WTC11 (cell line): ENCODE measurements at places on chromosomes 4 and X. TPM values are rescaled to one million over a fixed set of nuclear protein-coding genes. Genes with fewer than 3 reads are reported as not detected.

Gene OCRL
- 17.4 to 18.9 TPM (median 18.2 TPM) in 3 replicates for total RNA-seq

- no peaks in the 10 kb centered on the region for H3K27me3 ChIP-seq
- H3K4me1 ChIP-seq = no peaks in the 10 kb centered on the region
- H3K27ac ChIP-seq = no peak overlapping the region
- H3K36me3 ChIP-seq = peaks cover 3% of the 10 kb centered on the region; the same call in 1 of the 2 replicates
Measured at GRCh38 chr4:163732473-163732872, 238.0 kb downstream of the TMA16 start.

Gene FHDC1
- 15.5 to 18.1 TPM (median 17.1 TPM) in 3 replicates for total RNA-seq

DNA sequence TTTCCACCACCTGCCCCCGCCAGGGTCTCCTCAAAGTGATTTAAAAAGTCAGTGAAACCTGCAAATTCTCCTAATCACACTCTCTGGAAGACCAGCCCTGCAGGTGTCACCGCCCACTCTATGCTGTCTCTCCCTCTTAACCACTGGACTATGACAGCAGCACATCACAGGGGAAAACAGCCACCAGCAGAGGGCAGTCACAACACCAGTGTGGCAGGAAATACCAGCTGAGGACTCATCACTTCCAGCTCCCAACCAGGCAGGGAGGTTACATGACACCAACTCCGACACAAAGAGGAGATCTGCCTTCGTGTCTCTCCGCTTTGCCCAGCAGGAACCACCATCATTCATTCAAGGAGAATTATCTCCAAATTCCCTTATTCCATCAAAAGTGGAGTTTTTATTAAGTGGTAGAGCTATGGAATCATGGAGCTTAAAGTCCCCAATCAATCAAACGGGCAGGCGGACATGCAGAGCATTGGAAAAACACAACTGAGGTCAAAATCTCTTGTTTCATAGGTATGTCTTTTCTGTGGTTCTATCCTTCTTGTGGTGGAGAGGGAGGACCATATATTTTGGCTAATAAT is 91.3 kb downstream of the NSUN7 start:
- H3K27ac ChIP-seq = peak overlapping the region; percentile 82
- H3K4me3 ChIP-seq = peak overlapping the region; percentile 23; the same call in 1 of the 2 replicates
- H3K27me3 ChIP-seq = no peaks in the 10 kb centered on the region
- H3K36me3 ChIP-seq = peaks cover 5% of the 10 kb centered on the region
- H3K4me1 ChIP-seq = peaks cover 19% of the 10 kb centered on the region
- DNase-seq = peak; percentile 97

- no peak for DNase-seq
- H3K4me1 ChIP-seq = no peaks in the 10 kb centered on the region
- peaks cover 23% of the 10 kb centered on the region for H3K36me3 ChIP-seq
- H3K27me3 ChIP-seq = no peaks in the 10 kb centered on the region
- no peak overlapping the region for H3K27ac ChIP-seq
Measured at GRCh38 chrX:49111791-49112190, 11.7 kb downstream of the GPKOW start.

GRCh38 chr4:11228530-11228929 is 200.2 kb downstream of the HS3ST1 start:
- H3K4me1 ChIP-seq = peaks cover 38% of the 10 kb centered on the region
- H3K27me3 ChIP-seq = no peaks in the 10 kb centered on the region; the same call in none of the 2 replicates
- DNase-seq = no peak

DNA sequence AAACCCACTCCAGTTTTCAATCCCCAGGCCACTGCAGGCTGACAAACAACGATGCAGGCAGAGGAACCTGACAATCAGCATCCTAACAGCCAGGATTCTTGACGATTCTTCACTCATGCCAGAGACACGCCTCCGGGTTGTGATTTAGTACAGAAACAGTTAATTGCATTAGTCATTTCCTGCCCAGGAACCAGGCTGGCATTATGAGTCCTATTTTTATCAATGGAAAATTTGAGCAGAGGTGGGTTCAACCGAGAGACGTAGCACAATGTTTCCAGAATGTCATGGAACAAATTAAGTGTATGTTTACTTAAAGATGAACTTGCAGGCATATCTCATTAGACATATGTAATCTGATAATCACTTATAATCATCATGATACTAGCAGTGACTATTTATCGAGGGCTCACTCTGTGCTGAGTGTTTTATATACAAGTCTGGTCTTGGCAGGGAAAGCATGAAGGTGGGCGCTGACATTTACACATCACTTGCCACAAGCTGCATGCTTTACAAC is 159.7 kb downstream of the NSUN7 start:
- no peaks in the 10 kb centered on the region for H3K36me3 ChIP-seq
- H3K4me1 ChIP-seq = peaks cover 11% of the 10 kb centered on the region; the same call in 1 of the 2 replicates
- DNase-seq = no peak
- H3K27me3 ChIP-seq = no peaks in the 10 kb centered on the region
- H3K4me3 ChIP-seq = no peak overlapping the region

DNA sequence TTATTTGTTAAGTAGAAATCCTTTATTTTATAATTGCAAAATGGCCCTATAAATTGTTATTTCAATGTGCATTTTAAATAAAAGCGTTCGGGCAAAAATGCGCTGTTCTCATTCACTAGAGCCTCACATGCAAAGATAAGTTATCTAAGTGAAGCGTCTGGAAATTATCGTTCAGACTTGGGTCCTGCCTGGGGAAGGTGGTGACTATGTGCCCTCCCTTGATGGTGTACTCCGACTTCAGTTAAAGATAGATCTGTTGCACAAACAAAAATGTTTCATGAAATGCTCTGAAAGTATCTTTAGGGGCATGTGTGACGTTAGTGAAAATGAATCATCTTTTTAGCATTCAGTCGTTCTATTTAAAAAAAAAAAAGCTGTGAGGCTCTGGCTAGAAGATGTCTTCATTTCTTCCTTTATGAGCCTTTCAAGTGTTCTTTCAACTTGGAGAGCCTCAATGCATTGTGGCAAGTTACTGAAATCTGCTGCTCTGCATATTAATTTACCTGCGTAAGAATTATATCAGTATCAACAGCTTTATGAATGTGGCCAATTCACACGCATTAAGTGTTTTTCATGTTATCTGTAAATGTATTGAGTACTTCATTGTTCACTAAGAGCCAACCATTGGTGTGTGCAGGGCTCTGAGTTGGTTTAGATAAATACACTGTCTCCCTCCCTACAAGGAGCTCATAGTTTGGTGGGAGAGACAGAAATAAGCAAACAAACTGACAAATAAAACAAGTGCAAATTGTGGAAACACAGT is 83.0 kb downstream of the AFF1 start:
- no peaks in the 10 kb centered on the region for H3K27me3 ChIP-seq
- no peak overlapping the region for H3K4me3 ChIP-seq
- H3K27ac ChIP-seq = peak overlapping the region; percentile 96
- H3K36me3 ChIP-seq = no peaks in the 10 kb centered on the region
- H3K4me1 ChIP-seq = peaks cover 82% of the 10 kb centered on the region
- DNase-seq = no peak

Gene RPL9
- 1,191 to 1,343 TPM (median 1,328 TPM) in 3 replicates for total RNA-seq

DNA sequence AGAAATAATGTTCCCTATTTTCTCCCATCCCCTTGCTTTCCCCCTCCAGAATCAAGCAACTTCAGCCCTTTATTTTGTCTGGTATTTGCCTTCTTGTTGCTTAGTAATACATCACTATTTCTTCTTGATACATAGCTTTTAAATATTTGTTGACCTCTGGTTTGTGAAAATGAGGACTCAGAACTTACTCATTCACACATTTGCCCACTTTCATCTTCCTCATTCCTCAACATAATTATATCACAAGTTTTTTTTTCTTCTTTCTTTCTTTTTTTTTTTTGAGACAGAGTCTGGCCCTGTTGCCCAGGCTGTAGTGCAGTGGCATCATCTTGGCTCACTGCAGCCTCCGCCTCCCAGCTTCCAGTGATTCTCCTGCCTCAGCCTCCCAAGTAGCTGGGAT is 28.9 kb upstream of the NDUFC1 start:
- no peak overlapping the region for H3K4me3 ChIP-seq
- peaks cover 15% of the 10 kb centered on the region for H3K4me1 ChIP-seq
- H3K27ac ChIP-seq = no peak overlapping the region

GRCh38 chr4:68463796-68464195 is 16.5 kb downstream of the TMPRSS11E start:
- peaks cover 7% of the 10 kb centered on the region; the same call in 1 of the 2 replicates for H3K36me3 ChIP-seq
- no peak overlapping the region for H3K27ac ChIP-seq
- peaks cover 41% of the 10 kb centered on the region for H3K4me1 ChIP-seq
- no peak for DNase-seq
- no peaks in the 10 kb centered on the region for H3K27me3 ChIP-seq
- H3K4me3 ChIP-seq = no peak overlapping the region

Gene SSX4B
- total RNA-seq = 0.17 TPM in 1 of 3 replicates, not detected in the others

Gene NPY5R
- 4.5 to 6.2 TPM (median 6.0 TPM) in 3 replicates for total RNA-seq

Gene EPGN
- total RNA-seq = not detected in 3 replicates

Gene GLOD5
- 0.27 TPM in 1 of 3 replicates, not detected in the others for total RNA-seq

Gene DKC1
- total RNA-seq = 108 to 123 TPM (median 112 TPM) in 3 replicates

- no peaks in the 10 kb centered on the region for H3K27me3 ChIP-seq
- DNase-seq = no peak
- no peak overlapping the region for H3K27ac ChIP-seq
- H3K36me3 ChIP-seq = no peaks in the 10 kb centered on the region
- H3K4me1 ChIP-seq = 0 out of 2 replicates have a peak, but pooled peaks cover 2% of the 10 kb centered on the region
Measured at GRCh38 chr4:44760142-44760898, 34.0 kb upstream of the GNPDA2 start.

Gene MAGEB1
- 0.09 to 0.22 TPM in 2 of 3 replicates, not detected in the other for total RNA-seq

Gene SH3RF1
- total RNA-seq = 11.1 to 16.6 TPM (median 13.2 TPM) in 3 replicates

Gene TCEAL4
- 46.4 to 55.0 TPM (median 50.6 TPM) in 3 replicates for total RNA-seq

GRCh38 chr4:168574581-168575295 is 77.9 kb downstream of the PALLD start:
- no peak overlapping the region for H3K27ac ChIP-seq
- H3K4me1 ChIP-seq = peaks cover 3% of the 10 kb centered on the region; the same call in 1 of the 2 replicates
- no peak overlapping the region for H3K4me3 ChIP-seq
- H3K36me3 ChIP-seq = no peaks in the 10 kb centered on the region

DNA sequence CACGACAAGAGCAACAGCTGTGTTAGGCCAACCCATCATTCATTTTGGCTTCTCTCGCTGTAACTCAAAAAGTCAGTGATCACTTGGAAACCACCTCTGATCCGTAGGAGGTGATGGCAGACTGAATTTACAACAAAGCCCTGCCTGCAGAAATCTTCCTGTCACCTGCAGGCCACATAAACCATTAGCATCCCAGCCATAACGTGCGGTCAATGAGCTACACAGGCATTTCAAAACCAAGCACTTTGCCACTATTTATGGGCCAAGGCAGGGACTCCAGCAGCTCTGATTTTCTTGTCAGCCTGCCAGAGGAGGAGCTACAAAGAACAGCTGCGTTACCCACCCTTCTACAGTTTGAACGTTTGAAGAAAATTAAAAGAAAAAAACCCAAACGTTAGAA is 228.1 kb upstream of the PPARGC1A start:
- no peaks in the 10 kb centered on the region for H3K36me3 ChIP-seq
- DNase-seq = no peak
- no peak overlapping the region for H3K27ac ChIP-seq
- peaks cover 6% of the 10 kb centered on the region; the same call in 1 of the 2 replicates for H3K27me3 ChIP-seq

- H3K36me3 ChIP-seq = no peaks in the 10 kb centered on the region
- H3K4me3 ChIP-seq = peak overlapping the region; percentile 76
- peak overlapping the region; percentile 89 for H3K27ac ChIP-seq
- H3K27me3 ChIP-seq = no peaks in the 10 kb centered on the region; the same call in 1 of the 2 replicates
- peaks cover 48% of the 10 kb centered on the region for H3K4me1 ChIP-seq
Measured at GRCh38 chrX:54496517-54496852, 451 bp upstream of the FGD1 start.

DNA sequence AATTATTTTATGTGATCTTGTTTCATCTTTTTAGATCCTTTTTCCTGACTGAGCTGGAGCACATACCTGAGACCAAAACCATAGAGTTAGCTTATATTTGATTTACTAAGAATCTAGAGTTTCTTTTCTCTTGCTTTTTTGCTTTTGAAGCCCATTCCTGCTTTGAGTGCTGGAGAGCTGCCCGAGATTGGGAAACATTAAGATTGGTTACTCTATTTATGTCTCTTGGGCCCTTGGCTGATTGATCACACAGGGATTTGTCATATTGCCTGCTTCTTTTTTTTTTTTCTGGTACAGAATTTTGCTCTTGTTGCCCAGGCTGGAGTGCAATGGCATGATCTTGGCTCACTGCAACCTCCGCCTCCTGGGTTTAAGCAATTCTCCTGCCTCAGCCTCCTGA is 73.9 kb downstream of the REPS2 start:
- no peak overlapping the region for H3K27ac ChIP-seq
- no peak for DNase-seq
- peaks cover 4% of the 10 kb centered on the region; the same call in 1 of the 2 replicates for H3K4me1 ChIP-seq

DNA sequence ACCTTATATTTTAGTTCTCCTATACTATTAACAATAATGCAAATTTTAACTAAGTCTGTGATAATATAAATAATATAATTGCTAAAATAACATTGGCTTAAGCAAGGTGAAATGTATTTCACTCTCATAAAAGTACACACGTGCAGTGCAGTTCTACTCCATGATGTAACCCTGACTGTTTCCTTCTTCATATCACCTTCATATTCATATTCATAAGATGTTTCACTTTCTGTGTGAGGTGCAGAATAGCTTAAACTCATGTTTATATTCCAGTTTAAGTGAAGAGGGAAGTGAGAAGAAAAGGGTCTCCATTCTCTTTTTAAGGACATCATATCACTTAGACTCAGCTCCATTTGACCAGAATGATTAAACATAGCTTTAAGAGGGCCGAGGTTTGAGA is 1810.0 kb upstream of the PCDH10 start:
- H3K27ac ChIP-seq = no peak overlapping the region
- no peaks in the 10 kb centered on the region for H3K36me3 ChIP-seq
- no peaks in the 10 kb centered on the region for H3K4me1 ChIP-seq

- H3K27me3 ChIP-seq = no peaks in the 10 kb centered on the region
- peak; percentile 67 for DNase-seq
- H3K4me3 ChIP-seq = no peak overlapping the region
- peaks cover 20% of the 10 kb centered on the region for H3K4me1 ChIP-seq
- peak overlapping the region; percentile 78; the same call in 1 of the 2 replicates for H3K27ac ChIP-seq
- H3K36me3 ChIP-seq = no peaks in the 10 kb centered on the region
Measured at GRCh38 chr4:160835789-160836188, 1328.0 kb downstream of the FSTL5 start.

DNA sequence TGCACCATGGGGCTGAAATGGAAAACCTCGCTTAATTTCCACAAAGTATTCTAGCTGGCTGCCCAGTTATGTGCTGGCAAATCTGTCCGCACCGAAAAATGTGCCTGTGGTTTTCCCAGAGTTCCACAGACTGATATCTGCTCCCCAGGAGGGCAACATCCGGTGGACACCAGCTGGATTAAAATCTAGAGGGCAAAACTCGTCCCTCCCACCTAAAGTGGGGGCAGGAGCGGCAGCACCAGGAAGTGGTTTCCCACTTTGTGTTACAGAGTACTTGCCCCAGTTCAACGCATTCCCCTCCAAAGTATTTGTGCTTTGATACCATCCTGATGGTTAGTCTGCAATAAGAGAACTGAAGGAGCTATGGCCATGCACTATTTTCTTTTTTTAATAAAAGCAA is 187.6 kb downstream of the TSPAN5 start:
- DNase-seq = no peak
- no peak overlapping the region for H3K4me3 ChIP-seq
- peaks cover 30% of the 10 kb centered on the region for H3K36me3 ChIP-seq
